Stimulated activated CD4-positive, alpha-beta T cell treated with anti-CD3 and anti-CD28 coated beads, Interleukin-1b, Interleukin-23, amount 100 ng/mL, for 48 hours (primary cell): ENCODE measurements at places on chromosomes 6 and 20.

- DNase-seq = no peak
These were observed 117.5 kb downstream of the SOX4 start for GRCh38 chr6:21710908-21711627.

DNA sequence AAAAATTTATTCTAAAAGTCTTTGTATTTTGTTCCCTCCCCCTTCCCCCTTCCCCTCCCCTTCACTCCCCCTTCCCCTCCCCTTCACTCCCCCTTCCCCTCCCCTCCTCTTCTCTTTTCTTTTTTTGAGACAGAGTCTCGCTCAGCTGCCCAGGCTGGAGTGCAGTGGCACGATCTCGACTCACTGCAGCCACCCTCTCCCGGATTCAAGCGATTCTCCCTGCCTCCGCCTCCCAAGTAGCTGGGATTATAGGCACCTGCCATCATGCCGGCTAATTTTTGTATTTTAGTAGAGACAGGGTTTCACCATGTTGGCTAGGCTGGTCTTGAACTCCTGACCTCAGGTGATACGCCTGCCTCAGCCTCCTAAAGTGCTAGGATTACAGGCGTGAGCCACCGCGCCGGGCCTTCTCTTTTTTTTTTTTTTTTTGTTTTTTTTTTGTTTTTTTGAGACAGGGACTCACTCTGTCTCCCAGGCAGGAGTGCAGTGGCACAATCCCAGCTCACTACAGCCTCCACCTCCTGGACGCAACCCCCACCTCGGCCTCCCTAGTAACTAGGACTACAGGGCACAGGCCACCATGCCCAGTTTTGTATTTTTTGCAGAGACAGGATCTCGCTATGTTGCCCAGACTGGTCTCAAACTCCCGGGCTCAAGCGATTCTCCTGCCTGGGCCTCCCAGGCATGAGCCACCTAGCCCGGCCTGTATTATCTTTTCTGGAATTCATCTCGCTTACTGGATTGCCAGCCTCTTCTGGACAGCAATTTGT, 1.1 kb upstream of the AFG1L start:
- DNase-seq = no peak

DNA sequence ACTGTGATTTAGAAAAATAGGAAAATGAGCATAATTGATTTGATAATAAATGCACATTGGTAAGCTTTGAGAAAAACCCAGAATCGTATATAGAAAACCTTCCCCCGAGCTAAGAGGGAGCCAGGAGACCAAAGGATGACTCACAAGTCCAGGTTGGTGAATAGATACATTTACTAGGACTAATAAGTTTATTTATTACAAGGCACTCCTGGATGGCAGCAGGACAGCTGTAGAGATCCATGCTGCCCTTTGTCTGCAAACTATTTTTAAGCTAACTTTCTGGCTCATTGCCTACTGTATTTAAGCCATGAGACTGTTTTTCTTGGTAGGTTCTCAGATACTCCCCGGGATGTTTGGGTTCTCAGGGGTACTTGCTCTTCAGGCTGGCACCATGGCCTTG, 13.4 kb downstream of the CASP8AP2 start:
- DNase-seq = no peak

GRCh38 chr6:20703049-20703448, 168.8 kb downstream of the CDKAL1 start:
- DNase-seq = no peak

DNA sequence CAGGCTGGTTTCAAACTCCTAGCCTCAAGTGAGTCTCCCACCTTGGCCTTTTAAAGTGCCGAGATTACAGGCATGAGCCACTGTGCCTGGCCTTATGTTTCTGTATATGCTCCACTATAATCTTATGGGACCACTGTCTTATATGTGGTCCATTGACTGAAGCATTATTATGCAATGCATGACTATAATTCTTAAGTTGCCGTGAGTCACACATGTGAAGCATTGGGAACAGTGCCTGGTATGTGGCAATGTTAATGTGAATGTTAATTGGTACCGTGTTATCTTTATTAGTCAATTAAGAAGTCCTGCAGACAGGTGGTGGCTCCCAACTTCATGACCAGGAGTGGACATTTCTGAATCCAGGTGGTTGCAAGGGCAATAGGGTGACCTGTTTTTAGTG, 14.7 kb upstream of the ASXL1 start:
- DNase-seq = no peak

GRCh38 chr6:63887002-63887751, 251.6 kb downstream of the PHF3 start:
- DNase-seq = no peak

DNA sequence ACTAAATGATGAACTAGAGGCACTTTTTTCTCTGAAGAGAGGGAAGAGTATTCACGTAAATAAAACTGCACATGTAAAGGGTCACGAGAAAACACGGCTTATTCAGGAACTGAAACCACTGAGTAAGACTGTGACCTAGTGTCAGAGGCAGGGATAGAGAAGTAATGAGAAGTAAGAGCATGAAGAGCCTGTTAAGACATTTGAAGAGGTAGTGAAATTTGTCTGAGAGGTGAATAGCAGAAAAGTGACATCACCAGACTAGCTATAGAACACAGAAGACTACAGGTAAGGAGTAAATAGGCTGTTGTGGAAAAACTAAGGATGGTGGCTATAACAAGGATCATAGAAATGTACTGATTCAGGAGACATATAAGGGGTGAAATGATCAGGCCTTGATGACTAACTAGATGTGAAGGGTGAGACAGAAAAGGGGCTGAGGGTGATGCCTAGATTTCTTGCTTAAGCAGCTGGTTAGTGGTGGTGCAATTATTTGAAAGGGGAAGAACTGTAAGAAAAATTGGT, 76.8 kb downstream of the REV3L start:
- DNase-seq = no peak

DNA sequence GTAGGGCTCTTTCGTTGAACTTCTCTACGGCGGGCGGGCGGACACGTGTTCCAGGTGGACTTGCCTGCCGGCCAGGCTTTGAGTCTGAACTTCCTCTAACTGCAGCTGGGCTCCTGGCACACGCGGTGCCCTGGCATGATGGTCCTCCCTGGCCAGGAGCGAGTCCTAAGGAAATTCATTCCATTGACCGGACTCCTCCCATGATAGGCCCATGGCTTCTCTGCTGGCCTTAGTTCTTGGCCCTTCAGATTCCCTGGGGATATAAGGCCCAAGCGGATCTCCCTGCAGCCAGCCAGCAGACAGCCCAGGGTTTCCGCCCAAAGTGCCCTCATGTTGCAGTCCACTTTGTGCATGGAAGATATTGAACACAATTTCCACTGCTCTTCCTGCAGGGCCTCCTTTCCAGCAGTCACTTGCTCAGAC, 39.4 kb downstream of the TBC1D7 start:
- no peak for DNase-seq

GRCh38 chr6:54959820-54960219, 113.2 kb downstream of the FAM83B start:
- DNase-seq = no peak

- peak; percentile 46 for DNase-seq
These were observed 19.5 kb upstream of the FAM8A1 start for GRCh38 chr6:17580518-17581048.

- no peak for DNase-seq
These were observed 138.2 kb upstream of the PLCB4 start for GRCh38 chr20:8930726-8931125.

DNA sequence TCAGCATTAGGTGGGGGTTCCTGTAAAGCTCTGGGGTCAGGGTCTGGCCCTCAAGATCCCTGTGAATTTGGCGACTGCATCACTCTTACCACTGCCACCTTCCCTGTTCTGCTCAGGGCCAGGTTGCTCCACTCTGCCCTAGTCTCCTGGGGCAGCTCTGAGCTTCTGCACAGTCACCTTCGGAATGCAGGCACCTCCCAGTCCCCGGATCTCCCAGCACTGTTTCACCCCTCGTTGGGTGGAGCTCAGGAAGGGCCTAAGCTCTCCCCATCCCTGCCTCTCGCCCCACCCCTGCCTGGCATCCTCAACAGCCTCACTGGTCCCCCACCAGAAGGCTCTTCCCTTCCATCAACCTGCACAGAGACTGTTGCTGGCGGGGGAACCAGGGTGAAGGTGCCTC, 46.2 kb downstream of the YTHDF1 start:
- DNase-seq = no peak

GRCh38 chr6:87798393-87799278, 96.6 kb upstream of the AKIRIN2 start:
- no peak for DNase-seq

DNA sequence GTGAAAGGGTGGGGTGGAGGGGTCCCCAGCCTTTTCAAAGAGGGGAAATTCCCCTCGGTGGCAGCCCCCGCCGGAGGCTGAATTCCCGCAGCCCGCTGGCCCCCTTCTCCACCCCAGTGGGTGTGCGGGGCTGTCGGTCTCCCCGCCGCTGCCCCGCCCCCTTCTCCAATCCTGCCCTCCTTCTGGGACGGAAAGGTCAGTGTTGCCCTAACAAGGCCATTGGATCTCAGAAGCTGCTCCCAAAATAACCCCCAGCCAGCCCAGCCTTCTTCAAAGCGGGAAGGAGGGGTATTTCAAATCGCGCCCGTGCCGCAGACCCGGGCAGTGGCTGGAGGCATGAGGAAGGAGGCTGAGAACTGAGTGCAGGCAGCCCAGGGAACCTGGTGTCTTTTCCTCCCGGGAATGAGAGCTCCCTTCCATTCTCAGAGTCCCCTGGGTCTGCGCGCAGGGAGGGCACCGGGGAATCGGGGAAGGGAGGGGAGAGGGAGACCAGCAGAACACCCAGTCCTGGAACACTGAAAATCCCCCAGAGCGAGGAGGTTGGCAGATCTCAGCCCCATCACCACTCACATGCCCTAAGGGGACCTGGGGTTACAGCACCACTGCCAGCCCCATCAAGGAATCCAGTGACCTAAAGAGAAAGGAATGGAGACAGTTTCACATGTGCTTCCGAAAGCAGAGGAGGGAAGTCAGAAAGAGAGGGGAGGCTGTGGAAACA, at the start of gene JPH2:
JPH2 (minus strand) TSS at position 135 of the 718 bp plus-strand sequence. CDS start 483 bp downstream, outside the sequence.
- DNase-seq = no peak

GRCh38 chr6:115323001-115323400, 737.7 kb downstream of the FRK start:
- no peak for DNase-seq

DNA sequence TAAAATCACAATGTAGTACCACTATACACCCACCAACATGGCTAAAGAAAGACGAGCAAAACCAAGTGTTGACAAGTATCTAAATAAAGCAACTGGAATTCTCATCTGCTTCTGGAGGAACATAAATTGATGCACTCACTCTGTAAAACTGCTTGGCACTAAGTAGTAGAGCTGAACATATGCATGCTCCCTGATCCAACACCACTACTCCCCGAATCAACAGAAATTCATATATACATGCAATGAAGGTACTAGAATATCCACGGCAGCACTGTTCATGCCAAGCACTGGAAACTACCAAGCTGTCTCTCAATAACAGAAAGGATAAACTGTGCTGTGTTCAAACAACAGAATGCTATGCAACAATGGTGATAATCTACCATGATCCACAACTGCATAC, 219.5 kb upstream of the RIN2 start:
- no peak for DNase-seq

- DNase-seq = peak; percentile 30
These were observed 98.5 kb downstream of the INSM1 start for GRCh38 chr20:20466341-20466879.

DNA sequence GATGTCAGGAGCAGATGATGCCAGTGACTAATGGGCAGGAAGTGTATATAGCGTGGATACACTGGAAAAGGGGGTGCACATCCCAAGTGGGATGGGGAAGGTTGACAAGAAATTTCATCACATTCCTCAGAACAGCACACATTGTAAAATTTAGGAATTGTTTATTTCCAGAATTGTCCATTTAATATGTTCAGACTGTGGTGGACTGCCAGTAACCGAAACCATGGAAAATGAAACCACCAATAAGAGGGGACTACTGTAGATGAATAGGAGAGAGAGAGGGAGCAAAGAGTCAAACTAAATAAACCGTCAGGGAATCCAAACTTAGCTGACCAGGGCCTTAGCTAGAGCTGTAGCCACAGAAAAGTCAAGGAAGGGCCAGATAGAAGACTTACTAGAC, 164.4 kb upstream of the PRDM1 start:
- no peak for DNase-seq

DNA sequence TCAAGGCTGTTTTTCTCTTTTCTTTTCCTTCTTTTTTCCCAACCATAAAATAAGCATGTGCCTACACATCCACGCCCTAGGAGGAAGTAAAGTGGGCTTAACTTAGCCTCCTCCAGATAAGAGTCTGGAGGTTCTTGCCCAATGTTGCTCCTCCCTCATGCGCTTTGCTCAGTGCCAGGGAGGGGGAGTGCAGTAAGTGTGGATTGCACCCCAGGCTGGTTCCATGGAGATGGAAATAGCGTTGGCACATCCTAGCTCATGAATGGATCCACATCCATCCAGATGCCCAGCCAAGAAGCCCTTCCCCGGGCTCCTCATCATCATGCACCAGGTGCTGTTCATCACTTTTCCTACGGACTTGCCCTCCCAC, 58.2 kb downstream of the NEDD9 start:
- no peak for DNase-seq

- DNase-seq = no peak
These were observed 122.3 kb downstream of the CCDC170 start for GRCh38 chr6:151616091-151616513.

GRCh38 chr6:166026586-166027126, 141.0 kb downstream of the TBXT start:
- DNase-seq = no peak

DNA sequence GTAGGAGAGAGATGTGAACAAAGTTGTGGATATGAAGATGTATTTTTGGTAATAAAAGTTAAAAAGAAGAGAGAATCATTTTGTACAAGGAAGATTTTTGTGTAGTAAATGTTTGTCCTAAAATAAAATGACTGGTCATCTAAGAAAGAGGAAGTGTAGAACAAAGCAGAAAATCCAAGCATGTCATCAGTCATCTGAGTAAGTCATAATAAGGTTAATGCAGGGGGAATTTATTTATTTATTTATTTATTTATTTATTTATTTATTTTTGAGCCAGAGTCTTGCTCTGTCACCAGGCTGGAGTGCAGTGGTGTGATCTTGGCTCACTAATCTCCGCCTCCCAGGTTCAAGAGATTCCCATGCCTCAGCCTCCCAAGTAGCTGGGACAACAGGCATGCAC, 15.7 kb upstream of the CGA start:
- DNase-seq = no peak

GRCh38 chr6:85403331-85404015, 46.4 kb upstream of the NT5E start:
- no peak for DNase-seq

DNA sequence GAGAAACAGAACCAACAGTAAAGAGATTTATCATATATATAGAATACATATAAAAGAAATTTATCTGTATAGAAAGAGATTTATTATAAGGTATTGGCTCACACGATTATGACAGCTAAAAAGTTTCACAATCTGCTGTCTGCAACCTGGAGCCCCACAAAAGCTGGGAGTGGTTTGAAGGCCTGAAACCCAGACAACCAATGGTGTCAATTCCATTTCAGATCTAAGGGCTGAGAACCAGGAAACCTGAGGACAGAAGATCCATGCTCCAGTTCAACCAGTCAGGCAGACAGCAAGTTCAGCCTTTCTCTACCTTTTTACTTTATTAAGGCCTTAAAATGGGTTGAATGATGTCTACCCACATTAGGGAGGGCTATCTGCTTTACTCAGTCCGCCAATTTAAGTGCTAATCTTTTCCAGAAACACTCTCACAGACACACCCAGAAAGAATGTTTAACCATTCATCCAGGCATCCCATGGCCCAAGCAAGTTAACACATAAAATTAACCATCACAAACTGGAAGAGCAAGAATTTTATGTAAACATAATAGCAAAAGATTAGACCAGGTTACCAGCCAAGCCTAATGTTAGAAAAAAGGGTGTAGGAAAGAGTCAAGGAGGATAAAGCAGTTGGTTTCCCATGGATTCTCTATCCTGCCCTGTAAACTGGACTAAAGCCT, 170.9 kb downstream of the FUT9 start:
- DNase-seq = no peak

GRCh38 chr6:161274488-161274858, 612 bp upstream of the AGPAT4 start:
- no peak for DNase-seq
